Left ventricle myocardium inferior (tissue), 1 donor: ENCODE measurements at places on chromosomes 1 and 21. TPM values are rescaled to one million over a fixed set of nuclear protein-coding genes. Genes with fewer than 3 reads are reported as not detected.

Gene SELE
- total RNA-seq, result 0.44 TPM

Gene PRAMEF4
- not detected for total RNA-seq

Gene BEND5
- 4.2 TPM for total RNA-seq

Gene DCST2
- not detected for total RNA-seq

Gene NUDT4B
- total RNA-seq, result not detected

Gene HLX
- total RNA-seq, result 3.5 TPM

Gene PTPRF
- 2.9 TPM for total RNA-seq

Gene ZNHIT6
- 8.7 TPM for total RNA-seq

Gene INAVA
- total RNA-seq, result 0.05 TPM

Gene AADACL4
- total RNA-seq, result not detected

DNA sequence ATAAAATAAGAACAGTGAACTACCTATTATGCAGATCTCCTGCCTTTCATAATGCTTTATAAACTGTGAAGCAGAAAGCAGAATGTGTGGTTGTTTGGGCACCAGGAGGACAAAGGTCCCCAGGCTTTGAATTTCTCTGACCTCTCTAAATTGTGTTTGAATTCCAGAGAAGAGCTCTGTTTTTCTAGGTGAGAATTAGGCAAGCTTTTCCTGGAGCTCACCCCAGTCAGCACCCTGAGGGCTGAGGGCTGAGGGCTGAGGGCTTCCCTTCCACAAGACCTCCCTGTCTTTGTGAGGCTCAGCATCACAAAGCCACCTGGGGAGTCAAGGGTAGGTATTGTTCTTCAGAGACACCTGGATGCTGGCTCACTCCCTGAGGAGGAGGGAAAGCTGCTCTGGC lies 45.5 kb upstream of the LRIG2 start:
- no peak overlapping the region for H3K4me3 ChIP-seq
- H3K27ac ChIP-seq, result peak overlapping the region; percentile 86
- no peaks in the 10 kb centered on the region for H3K36me3 ChIP-seq
- H3K4me1 ChIP-seq, result peaks cover 40% of the 10 kb centered on the region

DNA sequence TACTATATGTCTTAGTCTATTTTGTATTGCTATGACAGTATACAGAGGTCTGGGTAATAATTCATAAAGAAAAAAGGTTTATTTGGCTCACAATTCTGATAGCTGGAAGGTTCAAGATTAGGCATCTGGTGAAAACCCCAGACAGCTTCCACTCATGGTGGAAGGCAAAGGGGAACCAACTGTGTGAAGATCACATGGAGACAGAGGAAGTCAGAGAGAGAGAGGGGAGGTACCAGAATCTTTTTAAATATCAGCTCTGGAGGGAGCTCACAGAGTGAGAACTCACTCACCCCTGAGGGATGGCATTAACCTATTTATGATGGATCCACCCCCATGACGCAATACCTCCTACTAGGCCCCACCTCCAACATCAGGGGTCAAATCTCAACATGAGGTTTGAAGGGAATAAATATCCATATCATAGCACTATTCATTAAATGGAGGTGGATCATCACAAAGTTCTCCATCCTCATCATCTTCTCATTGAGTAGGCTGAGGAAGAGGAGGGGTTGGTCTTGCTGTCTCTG lies 290.5 kb downstream of the DSCAM start:
- peaks cover 4% of the 10 kb centered on the region for H3K27me3 ChIP-seq
- H3K4me3 ChIP-seq, result no peak overlapping the region
- no peak overlapping the region for H3K27ac ChIP-seq
- no peaks in the 10 kb centered on the region for H3K4me1 ChIP-seq

DNA sequence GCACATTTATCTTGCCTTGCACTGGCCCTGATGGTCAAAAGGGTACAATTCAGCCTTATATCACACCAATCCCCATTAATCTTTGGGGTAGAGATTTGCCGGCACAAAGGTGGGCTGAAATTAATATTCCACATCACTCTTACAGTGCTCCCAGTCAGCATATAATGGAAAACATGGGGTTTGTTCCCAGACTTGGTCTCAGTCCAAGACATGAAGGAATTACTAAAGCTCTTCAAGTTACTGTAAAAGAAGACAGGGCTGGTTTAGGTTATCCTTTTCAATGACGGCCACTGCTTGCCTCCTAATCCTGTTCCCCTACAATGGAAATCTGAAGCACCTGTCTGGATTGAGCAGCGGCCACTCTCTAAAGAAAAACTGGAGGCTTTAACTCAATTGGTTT lies 160.7 kb downstream of the IER5 start:
- no peaks in the 10 kb centered on the region for H3K4me1 ChIP-seq
- DNase-seq, result no peak
- H3K36me3 ChIP-seq, result no peaks in the 10 kb centered on the region

DNA sequence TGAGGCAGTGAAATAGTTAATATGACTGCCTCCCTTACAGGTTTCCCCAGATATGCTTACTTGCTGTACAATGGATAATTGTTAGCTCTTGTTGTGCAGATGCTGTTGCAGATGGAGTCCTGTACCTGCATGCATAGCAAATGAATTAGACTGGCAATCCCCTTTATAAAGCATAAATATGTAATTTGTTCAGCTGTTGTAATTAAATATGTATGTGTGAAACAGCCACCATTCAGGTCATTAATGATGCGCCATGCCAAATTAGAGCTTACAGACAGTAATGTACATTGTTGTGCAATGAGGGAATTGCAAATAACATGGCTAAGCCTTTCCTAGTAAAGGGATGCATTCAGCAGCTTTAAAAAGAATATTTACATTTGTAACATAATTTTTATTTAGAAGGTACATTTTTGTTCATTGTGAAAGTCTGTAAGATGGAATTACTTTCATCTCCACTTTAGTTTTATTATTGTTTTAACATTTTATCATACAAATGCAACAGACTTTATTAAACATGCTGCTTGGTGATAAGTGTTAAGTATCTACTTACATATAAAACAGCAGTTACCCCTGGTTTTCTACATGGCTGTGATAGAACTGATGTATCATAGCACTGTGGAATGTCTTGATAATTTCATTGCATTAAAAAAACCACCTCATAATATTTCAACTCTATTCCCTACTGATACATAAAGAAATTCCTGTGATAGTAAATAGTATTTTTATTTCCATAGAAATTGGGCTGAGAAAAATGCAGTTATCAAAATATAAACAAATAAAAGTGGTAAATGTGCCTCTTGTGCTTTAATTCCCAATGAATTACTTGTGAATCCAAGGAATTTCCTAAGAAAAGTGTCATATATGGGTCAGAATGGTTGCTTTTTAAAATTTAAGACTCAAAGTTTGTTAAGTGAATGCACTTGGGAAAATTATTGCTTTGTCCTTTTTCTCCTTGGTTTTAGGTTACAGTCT lies 99.0 kb downstream of the NFIA start:
- peak overlapping the region; percentile 93 for H3K27ac ChIP-seq
- no peaks in the 10 kb centered on the region for H3K36me3 ChIP-seq
- H3K4me3 ChIP-seq, result no peak overlapping the region
- peaks cover 93% of the 10 kb centered on the region for H3K4me1 ChIP-seq
- no peaks in the 10 kb centered on the region for H3K27me3 ChIP-seq

GRCh38 chr1:169031566-169032224 lies 74.8 kb upstream of the ATP1B1 start:
- H3K4me1 ChIP-seq, result peaks cover 7% of the 10 kb centered on the region
- H3K27me3 ChIP-seq, result no peaks in the 10 kb centered on the region
- no peak for DNase-seq

GRCh38 chr1:245195398-245195797 lies 40.6 kb downstream of the KIF26B start:
- no peak for DNase-seq
- H3K4me3 ChIP-seq, result no peak overlapping the region
- H3K4me1 ChIP-seq, result no peaks in the 10 kb centered on the region
- no peak overlapping the region for H3K27ac ChIP-seq
- no peaks in the 10 kb centered on the region for H3K36me3 ChIP-seq

DNA sequence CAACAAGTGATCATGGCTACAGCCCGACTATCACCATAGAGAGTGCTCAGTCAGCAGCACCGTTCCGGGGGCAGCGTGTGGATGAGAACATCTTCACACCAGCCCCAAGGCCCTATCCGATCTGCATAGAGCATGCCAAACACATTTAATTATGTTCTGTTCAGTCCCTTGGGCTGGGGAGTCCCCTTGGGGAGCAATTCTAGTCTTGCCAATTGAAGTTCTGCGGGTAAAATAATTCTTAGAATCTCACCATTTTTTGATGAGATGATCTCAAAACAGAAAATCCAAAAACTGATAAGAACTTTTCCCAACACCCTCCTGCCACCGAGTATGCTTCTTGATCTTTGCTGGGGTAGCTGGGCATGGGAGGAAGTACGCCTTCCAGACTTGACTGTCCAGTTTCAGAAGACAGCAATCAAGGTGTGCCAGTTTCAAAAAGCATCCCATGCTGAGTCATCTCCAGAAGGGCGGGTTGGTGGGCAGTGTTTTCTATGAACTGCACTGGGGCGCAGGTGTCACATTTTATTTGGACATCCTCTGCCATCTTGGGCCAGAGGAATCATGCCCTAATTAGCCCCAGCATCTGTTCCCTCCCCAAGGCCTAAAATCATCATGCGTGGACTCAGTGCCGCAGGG lies 20.8 kb upstream of the PTPRF start:
- no peak overlapping the region for H3K27ac ChIP-seq
- peaks cover 22% of the 10 kb centered on the region for H3K27me3 ChIP-seq
- H3K36me3 ChIP-seq, result no peaks in the 10 kb centered on the region
- DNase-seq, result no peak
- H3K4me3 ChIP-seq, result no peak overlapping the region

DNA sequence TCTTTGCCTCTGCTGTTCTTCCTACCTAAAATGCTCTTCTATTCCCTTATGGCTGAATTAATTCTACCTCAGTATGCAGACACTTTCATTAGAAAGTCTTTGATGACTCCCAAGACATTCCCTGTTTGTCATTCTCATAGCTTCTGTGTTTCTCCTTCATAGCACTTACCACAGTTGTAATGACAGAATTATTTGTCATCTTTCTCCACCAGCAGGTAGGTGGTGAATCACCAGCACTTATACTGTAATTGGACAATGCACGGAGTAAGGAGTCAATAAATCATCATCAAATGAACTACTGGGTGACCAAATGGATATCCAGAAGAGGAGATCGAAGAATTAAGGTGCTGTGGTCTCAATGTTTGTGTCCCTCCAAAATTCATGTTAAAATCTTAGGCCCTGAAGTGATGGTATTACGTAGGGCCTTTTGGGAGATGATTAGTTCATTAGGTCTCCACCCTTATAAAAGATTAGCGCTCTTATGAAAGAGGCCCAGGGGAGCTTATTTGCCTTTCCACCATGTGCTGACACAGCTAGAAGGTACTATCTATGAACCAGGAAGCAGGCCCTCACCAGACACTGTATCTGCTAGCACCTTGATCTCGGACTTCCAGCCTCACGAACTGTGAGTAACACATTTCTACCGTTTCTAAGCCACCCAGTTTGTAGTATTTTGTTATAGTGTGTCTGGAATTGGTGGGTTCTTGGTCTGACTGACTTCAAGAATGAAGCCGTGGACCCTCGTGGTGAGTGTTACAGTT lies 2.4 kb upstream of the CCT8 start:
- H3K27me3 ChIP-seq, result no peaks in the 10 kb centered on the region
- H3K4me1 ChIP-seq, result peaks cover 56% of the 10 kb centered on the region
- no peak overlapping the region for H3K4me3 ChIP-seq

- H3K36me3 ChIP-seq, result peaks cover 28% of the 10 kb centered on the region
- no peak overlapping the region for H3K27ac ChIP-seq
- DNase-seq, result no peak
- peaks cover 8% of the 10 kb centered on the region for H3K4me1 ChIP-seq
- no peaks in the 10 kb centered on the region for H3K27me3 ChIP-seq
These were observed 96.9 kb downstream of the COP1 start for GRCh38 chr1:176110203-176110602.

DNA sequence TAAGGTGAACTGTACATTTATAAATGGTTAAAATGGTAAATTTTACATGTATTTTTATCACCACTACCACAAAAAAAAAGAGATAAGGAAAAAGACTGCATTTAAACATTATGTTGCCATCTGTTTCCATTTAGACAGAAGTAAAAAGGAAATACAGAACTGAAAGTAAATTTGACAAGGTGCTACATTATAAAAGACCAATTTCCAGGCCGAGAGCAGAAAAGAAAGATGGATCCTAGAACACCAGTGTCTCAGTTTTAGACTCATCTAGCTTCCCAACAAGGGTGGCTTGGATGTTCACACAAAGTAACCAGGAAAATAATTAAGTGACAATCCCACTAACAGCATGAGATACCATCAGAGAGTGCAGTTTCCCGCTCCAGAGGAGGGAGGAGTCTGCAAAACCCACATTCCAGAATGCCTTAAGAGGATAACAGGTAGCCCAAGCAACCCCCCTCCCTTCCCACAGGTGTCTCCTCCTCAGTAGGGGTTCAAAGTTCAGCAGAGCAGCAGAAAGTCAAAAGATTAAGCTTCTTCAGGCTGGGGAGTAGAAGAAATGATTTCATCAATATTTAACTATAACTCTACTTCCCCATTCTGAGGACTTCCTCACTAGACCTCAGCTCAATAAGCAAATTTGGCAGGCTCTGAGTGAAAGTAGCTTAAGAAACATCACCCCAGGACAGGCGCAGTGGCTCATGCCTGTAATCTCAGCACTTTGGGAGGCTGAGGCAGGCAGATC lies 11.8 kb downstream of the TPM3 start:
- no peaks in the 10 kb centered on the region for H3K27me3 ChIP-seq
- peaks cover 10% of the 10 kb centered on the region for H3K36me3 ChIP-seq
- peak overlapping the region; percentile 64 for H3K27ac ChIP-seq
- peaks cover 85% of the 10 kb centered on the region for H3K4me1 ChIP-seq

GRCh38 chr1:24379733-24380315 lies 33.8 kb downstream of the STPG1 start:
- peaks cover 11% of the 10 kb centered on the region for H3K4me1 ChIP-seq
- no peak for DNase-seq

DNA sequence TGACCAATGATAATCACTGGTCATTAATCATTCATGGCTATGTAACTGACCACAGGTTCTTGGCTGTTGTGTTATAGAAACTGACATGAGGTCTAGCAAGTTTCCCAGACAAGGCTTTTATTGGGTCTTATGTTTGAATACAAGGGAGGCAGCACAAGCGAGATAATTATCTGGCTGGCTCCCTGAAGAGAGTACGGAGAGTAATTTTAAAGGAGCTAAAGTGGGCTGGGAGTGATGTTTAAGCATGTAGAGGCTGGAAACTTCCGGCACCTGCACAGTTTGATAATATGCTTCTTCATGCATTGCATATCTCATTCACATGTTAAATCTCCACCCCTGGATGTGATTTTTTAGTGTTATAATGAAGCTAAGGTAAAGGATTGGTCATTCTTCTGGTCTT lies 116.2 kb upstream of the KCNK1 start:
- no peak overlapping the region for H3K4me3 ChIP-seq
- H3K4me1 ChIP-seq, result no peaks in the 10 kb centered on the region
- no peak overlapping the region for H3K27ac ChIP-seq
- H3K27me3 ChIP-seq, result peaks cover 11% of the 10 kb centered on the region
- no peak for DNase-seq
- no peaks in the 10 kb centered on the region for H3K36me3 ChIP-seq

- no peak overlapping the region for H3K4me3 ChIP-seq
- H3K27me3 ChIP-seq, result no peaks in the 10 kb centered on the region
- no peaks in the 10 kb centered on the region for H3K36me3 ChIP-seq
- H3K27ac ChIP-seq, result no peak overlapping the region
- H3K4me1 ChIP-seq, result peaks cover 9% of the 10 kb centered on the region
These were observed 172.1 kb downstream of the HHAT start for GRCh38 chr1:210500831-210501230.

GRCh38 chr1:182845894-182846293 lies 6.7 kb downstream of the DHX9 start:
- no peak for DNase-seq
- peaks cover 70% of the 10 kb centered on the region for H3K36me3 ChIP-seq
- peaks cover 58% of the 10 kb centered on the region for H3K4me1 ChIP-seq
- no peaks in the 10 kb centered on the region for H3K27me3 ChIP-seq
- no peak overlapping the region for H3K4me3 ChIP-seq
